ENCODE measurements at places on chromosomes 16 and 17. TPM values are rescaled to one million over a fixed set of nuclear protein-coding genes. Genes with fewer than 3 reads are reported as not detected.

Gene SLFN11
- total RNA-seq: 40.0 TPM

Gene ATXN2L
- 58.1 TPM for total RNA-seq

Gene CDH1
- 0.16 TPM for total RNA-seq

Gene TBC1D3E
- not detected for total RNA-seq

Gene KRTAP16-1
- total RNA-seq: not detected

Gene FAAP100
- total RNA-seq: 13.0 TPM

Gene STAT5A
- total RNA-seq: 363 TPM

Gene KLHL10
- total RNA-seq: 0.88 TPM

Gene PRPSAP2
- total RNA-seq: 41.3 TPM

Gene VAT1L
- 0.88 TPM for total RNA-seq

Gene KLHL11
- 25.1 TPM for total RNA-seq

Gene ADORA2B
- total RNA-seq: 4.9 TPM

Gene ATXN1L
- 41.1 TPM for total RNA-seq

Gene HID1
- 6.1 TPM for total RNA-seq

Gene GRAP
- total RNA-seq: 9.8 TPM

Gene NOL11
- 35.4 TPM for total RNA-seq

Gene TBC1D28
- not detected for total RNA-seq

Gene EFCAB5
- 0.29 TPM for total RNA-seq

Gene CBFA2T3
- total RNA-seq: 0.88 TPM

Gene UTS2R
- 0.33 TPM for total RNA-seq

Gene GPR179
- under 0.01 TPM for total RNA-seq

Gene CD300LG
- total RNA-seq: 69.2 TPM

Gene DNAH9
- 3.5 TPM for total RNA-seq

Gene CEP112
- total RNA-seq: 18.0 TPM

Gene AANAT
- total RNA-seq: not detected

Gene UMOD
- not detected for total RNA-seq

Gene ZG16
- total RNA-seq: not detected

Gene ADAM11
- 1.0 TPM for total RNA-seq

Gene KIAA0753
- 10.1 TPM for total RNA-seq

Gene PDIA2
- total RNA-seq: not detected

Gene RPH3AL
- 9.6 TPM for total RNA-seq

Gene PPL
- 97.5 TPM for total RNA-seq

Gene WNT9B
- total RNA-seq: 2.4 TPM

Gene ABHD15
- 9.8 TPM for total RNA-seq

Gene MT1A
- total RNA-seq: 97.8 TPM

Gene TM4SF5
- total RNA-seq: not detected

Gene ZNF821
- total RNA-seq: 11.1 TPM

Gene AATK
- total RNA-seq: 0.73 TPM

Gene TBX4
- total RNA-seq: 0.80 TPM

Gene ZNF598
- total RNA-seq: 16.0 TPM

Gene SCN4A
- total RNA-seq: 1.0 TPM

Gene MYH11
- 144 TPM for total RNA-seq

Gene SNX20
- total RNA-seq: 2.7 TPM

Measured in breast epithelium (tissue), 4 donors.